ENCODE measurements at places on chromosomes 7 and 10.

DNA sequence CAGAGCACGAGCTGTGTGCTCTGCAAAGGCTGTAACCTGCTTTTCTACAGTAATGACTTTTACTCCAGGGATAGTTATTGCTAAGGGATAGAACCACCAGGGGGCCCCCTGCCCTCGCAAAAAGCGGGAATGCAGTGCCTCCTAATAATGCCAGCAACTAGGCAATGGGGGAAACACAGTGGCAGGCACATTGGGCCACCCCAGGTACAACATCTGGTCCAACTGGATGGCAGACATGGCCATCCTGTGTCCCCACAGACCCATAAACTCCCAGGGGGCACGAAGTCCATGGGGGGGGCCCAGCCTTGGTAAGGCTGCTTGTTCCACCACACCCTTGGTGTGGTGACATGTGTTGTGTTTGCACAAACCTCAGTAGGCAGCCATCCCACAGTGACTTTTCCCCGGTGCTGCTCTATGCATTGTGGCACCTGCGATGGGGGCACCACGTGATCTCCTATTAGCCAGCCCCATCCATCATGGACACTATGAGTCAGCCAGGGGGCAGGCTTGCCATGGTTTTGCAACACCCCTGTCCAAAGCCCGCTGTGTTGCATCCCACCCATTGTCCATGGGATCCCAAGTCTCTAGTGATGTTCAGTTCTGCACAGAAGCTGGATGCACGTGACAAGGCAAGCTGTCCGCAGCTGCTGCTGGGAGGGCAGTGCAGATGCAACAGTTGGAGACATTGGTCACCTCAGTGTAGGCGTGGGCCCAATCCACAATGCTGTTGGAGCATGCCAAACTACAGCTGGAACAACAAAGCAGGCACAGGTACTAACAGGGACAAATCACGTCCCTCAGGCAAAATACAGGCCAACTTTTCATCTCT lies 84.0 kb downstream of the ANLN start:
- no peak for DNase-seq
- no peak overlapping the region for H3K4me3 ChIP-seq
- H3K27ac ChIP-seq, result no peak overlapping the region
- H3K4me1 ChIP-seq, result no peaks in the 10 kb centered on the region

- no peak overlapping the region for H3K27ac ChIP-seq
- no peak for DNase-seq
- no peaks in the 10 kb centered on the region for H3K27me3 ChIP-seq
- no peak overlapping the region for H3K4me3 ChIP-seq
- no peaks in the 10 kb centered on the region for H3K36me3 ChIP-seq
Measured at GRCh38 chr10:48502791-48503190, 102.1 kb downstream of the ARHGAP22 start.

GRCh38 chr7:19106241-19107080 lies 11.0 kb downstream of the TWIST1 start:
- no peaks in the 10 kb centered on the region for H3K36me3 ChIP-seq
- no peak overlapping the region for H3K27ac ChIP-seq
- DNase-seq, result no peak

GRCh38 chr10:60427148-60427547 lies 37.5 kb upstream of the ANK3 start:
- H3K27ac ChIP-seq, result no peak overlapping the region
- H3K4me3 ChIP-seq, result no peak overlapping the region
- no peak for DNase-seq
- H3K36me3 ChIP-seq, result no peaks in the 10 kb centered on the region

GRCh38 chr10:119657725-119658124 lies 6.5 kb downstream of the BAG3 start:
- H3K27me3 ChIP-seq, result no peaks in the 10 kb centered on the region
- H3K36me3 ChIP-seq, result no peaks in the 10 kb centered on the region
- no peak overlapping the region for H3K27ac ChIP-seq
- no peaks in the 10 kb centered on the region for H3K4me1 ChIP-seq

DNA sequence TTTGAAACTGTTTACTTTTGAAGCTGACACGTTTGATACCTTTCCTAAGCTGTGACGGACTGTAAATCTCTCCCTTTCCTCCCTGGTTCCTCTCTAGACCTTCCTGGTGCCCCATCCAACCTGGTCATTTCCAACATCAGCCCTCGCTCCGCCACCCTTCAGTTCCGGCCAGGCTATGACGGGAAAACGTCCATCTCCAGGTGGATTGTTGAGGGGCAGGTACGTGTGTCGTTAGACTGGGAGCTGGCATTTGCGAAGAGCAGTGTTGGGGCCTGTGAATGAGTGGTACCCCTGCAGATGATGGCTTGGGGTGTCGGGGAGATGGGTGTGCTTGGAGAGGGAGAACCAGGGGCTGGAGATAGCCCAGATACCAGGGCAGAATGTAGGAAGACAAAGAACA lies 602.7 kb upstream of the FOXK1 start:
- H3K27me3 ChIP-seq, result no peaks in the 10 kb centered on the region
- peaks cover 1% of the 10 kb centered on the region for H3K4me1 ChIP-seq
- DNase-seq, result no peak
- no peak overlapping the region for H3K27ac ChIP-seq

- DNase-seq, result no peak
- H3K36me3 ChIP-seq, result no peaks in the 10 kb centered on the region
- no peak overlapping the region for H3K4me3 ChIP-seq
- H3K4me1 ChIP-seq, result no peaks in the 10 kb centered on the region
Measured at GRCh38 chr7:110205899-110206298, 885.0 kb upstream of the LRRN3 start.

DNA sequence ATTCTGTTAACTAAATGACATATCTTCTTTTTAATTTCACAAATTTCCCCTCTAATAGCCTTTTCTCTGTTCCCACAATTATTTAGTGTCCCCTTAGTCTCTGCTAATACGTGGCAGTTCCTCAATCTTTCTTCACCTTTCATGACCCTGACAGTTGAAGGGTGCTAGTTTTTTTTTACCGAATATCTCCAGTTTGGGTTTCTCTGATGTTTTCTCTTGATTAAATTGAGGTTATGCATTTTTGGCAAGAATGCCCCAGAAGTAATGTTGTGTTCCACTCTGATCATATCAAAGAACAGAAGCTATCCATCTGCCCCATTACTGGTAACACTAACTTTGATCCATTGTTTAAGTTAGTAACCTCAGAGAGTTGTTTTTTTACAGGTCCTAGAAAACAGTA lies 133.6 kb upstream of the ASAH2 start:
- H3K4me1 ChIP-seq, result no peaks in the 10 kb centered on the region
- no peak overlapping the region for H3K4me3 ChIP-seq

DNA sequence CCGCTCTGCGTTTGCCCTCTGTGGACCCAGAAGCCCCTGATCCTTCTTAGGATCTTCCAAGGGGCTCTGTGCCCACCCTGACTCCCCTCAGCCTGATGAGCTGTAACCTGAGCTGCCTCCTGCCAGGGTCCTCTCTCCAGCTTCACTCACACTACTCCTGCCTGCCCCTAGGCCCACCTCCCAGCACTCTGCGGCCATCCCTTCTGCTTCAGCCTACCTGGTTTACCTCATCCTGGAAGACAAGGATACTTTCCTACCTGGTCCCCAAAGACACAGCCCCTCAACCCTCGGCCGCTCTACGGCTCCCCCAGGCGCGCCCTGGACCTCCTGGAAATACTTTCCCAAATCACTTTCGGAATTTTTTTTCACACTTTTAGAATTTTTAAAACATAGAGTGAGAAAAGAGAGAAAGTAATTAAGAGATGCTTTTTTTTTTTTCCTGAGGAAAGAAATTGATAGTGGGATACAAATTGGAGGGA lies 6.4 kb upstream of the ZNF862 start:
- no peaks in the 10 kb centered on the region for H3K27me3 ChIP-seq
- H3K4me3 ChIP-seq, result no peak overlapping the region
- H3K36me3 ChIP-seq, result no peaks in the 10 kb centered on the region
- no peak overlapping the region for H3K27ac ChIP-seq
- DNase-seq, result no peak
- H3K4me1 ChIP-seq, result peaks cover 6% of the 10 kb centered on the region

GRCh38 chr10:26909753-26910152 lies 49.0 kb upstream of the ABI1 start:
- DNase-seq, result no peak
- H3K4me1 ChIP-seq, result no peaks in the 10 kb centered on the region
- no peak overlapping the region for H3K27ac ChIP-seq
- no peak overlapping the region for H3K4me3 ChIP-seq

DNA sequence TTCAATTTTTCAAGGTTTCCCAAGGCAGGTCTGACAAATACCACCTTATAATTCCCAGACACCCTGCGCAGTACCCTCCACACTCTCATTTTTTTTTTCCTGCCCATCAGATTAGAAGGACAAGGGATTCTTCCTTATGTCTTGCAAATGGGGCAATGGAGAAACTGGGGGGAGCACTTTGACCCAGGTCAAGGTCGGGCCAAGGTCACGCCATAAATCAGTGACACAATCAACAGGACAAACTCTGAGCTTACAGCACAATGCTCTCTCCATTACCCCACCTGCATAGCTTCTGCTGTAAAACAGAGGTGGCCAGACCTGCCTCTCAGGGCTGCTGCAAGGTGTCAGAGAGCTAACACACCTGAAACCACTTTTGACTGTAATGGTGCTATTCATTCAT lies 254.4 kb upstream of the ZMIZ1 start:
- no peak overlapping the region for H3K4me3 ChIP-seq
- no peak for DNase-seq
- H3K27ac ChIP-seq, result no peak overlapping the region
- H3K27me3 ChIP-seq, result no peaks in the 10 kb centered on the region
- H3K36me3 ChIP-seq, result no peaks in the 10 kb centered on the region

- peaks cover 3% of the 10 kb centered on the region for H3K4me1 ChIP-seq
- no peak for DNase-seq
- no peak overlapping the region for H3K27ac ChIP-seq
Measured at GRCh38 chr10:123636598-123637325, 29.4 kb upstream of the GPR26 start.

GRCh38 chr7:155796381-155797261 lies 15.6 kb downstream of the SHH start:
- H3K4me3 ChIP-seq, result no peak overlapping the region
- H3K4me1 ChIP-seq, result no peaks in the 10 kb centered on the region
- DNase-seq, result no peak
- no peak overlapping the region for H3K27ac ChIP-seq

GRCh38 chr10:29033311-29033940 lies 255.4 kb upstream of the LYZL1 start:
- H3K27me3 ChIP-seq, result no peaks in the 10 kb centered on the region
- no peak overlapping the region for H3K4me3 ChIP-seq
- H3K27ac ChIP-seq, result no peak overlapping the region
- no peaks in the 10 kb centered on the region for H3K4me1 ChIP-seq
- DNase-seq, result no peak
